ENCODE measurements at places on chromosomes 2 and 18. TPM values are rescaled to one million over a fixed set of nuclear protein-coding genes. Genes with fewer than 3 reads are reported as not detected.

The LAMA1 gene
- 3.1 TPM for total RNA-seq

The ATP6V1C2 gene
- 0.60 TPM for total RNA-seq

The EVX2 gene
- total RNA-seq: 0.05 TPM

The MAL gene
- total RNA-seq: not detected
